ENCODE measurements at places on chromosomes 7 and 10.

GRCh38 chr7:110130669-110131068 is 960.3 kb upstream of the LRRN3 start:
- no peak for DNase-seq

GRCh38 chr10:1249142-1249920 is 193.1 kb downstream of the WDR37 start:
- DNase-seq, result no peak

- DNase-seq, result no peak
Observed at GRCh38 chr10:5588603-5589002, 63.8 kb downstream of the CALML3 start.

GRCh38 chr10:84783386-84783785 is 455.0 kb downstream of the CCSER2 start:
- no peak for DNase-seq

DNA sequence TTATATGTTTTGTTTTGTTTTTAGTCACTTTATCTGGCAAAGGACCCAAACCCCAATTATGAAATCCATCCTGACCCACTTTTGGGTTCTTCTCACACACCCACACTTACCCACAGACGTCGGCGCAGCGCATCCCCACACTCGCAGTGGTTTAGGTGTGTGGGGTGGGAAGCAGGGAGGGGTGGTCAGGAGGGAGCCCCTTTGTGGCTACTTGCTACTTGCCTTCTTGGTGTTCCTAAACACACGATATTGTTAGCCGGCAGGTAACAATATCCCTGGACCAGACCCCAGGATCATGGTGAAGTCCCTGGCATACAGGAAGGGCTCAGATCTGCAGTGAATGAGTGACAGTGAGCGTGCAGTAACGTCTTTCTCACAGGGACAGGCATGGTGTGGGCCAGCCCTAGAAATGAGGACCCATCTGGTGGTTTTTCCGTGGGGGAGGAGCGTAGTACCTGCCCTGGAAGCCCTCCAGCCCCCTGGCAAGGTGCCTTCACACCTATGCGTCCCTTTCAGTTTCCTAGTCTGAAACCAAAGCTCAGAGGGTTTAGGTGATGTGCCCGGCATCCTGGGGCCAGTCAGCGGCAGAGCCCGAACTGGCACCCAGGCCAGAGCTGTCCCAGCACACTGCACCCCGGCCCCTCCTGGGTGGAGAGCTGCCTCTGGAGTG is 4.4 kb downstream of the SPOCK2 start:
- DNase-seq, result peak; percentile 49

DNA sequence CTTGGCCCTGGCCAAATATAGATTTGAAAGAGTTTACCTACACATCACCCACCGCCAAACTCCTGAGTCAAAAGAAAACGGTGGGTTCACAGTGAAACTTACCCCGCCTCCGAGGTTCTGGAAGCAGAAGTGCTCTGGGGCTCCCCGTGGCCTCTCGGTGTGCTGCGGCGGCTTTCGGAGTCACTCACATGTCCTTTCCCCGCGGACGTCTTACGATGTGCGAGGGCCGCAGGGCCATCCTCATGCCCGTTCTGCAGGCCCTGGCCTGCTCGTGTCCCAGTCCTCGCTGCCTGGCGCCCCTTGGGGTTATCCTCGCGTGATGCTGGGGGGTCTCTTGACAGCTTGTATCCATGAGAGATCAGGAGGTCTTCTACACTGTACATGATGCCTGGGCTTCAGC is 12.0 kb downstream of the JCAD start:
- DNase-seq, result no peak

DNA sequence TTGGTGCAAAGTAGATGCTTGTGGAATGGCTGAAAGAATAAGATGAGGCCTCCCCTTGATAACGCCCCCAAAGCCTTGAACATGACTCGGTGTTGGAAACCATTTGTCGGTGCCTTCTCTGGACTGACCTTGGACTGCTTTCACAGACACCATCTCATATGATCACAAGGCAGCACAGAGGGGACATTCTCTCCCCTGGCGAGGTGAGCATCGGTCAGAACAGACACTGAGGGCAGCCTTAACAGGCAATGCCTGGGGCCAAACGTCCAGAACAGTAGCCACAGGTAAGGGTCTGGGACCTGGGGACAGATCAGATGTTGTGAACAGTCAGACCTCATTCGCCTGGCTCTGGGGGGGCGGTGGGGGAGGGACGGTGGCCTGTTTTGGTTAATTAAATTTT is 2.8 kb upstream of the TRRAP start:
- DNase-seq, result no peak

DNA sequence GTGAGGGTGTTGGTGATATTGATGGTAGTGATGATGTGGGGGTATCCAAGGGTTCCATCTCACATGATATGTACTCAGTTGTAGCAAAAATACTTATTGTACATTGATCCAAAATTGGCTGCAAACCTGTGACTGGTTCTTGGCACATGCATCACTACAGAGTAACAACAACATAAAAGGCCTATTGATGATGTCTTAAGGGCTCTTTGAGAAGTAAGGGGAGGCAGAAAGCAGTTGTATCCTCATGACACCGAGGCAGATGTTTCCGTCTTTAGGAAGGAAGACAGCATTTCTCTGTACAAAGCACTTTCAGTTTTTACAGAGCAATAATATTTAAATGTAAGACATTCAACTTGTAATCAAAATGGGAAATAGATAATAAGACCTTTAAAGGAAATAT is 34.5 kb downstream of the NRG3 start:
- no peak for DNase-seq

GRCh38 chr10:34262985-34263384 is 552.1 kb downstream of the PARD3 start:
- DNase-seq, result no peak

All from activated T-cell treated with anti-CD3 and anti-CD28 coated beads for 48 hours (primary cell).